Activated CD8-positive, alpha-beta memory T cell treated with anti-CD3 and anti-CD28 coated beads, Interleukin-2, amount 50 U/mL, for 48 hours (primary cell): ENCODE measurements at places on chromosomes 16 and 17.

DNA sequence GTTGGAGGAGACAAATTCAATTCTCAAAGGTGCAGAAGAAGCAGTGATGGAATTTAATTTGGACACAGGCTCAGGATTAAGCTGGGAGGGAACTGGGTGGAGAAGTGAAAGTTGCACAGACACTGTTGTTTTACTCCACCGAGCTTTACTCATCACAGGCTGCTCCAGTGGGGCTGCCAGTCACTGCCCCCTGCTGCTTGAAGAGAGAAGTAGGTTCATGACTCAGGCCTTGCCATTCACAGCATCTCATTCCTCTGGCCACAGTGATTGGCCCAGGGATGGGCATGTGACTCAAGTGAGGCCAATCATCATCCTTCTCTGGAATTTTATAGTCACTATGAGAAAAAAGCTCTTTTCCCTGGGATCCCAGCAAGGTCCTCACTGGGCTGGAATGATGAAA lies 11.8 kb downstream of the GNAO1 start:
- DNase-seq, result peak; percentile 65

DNA sequence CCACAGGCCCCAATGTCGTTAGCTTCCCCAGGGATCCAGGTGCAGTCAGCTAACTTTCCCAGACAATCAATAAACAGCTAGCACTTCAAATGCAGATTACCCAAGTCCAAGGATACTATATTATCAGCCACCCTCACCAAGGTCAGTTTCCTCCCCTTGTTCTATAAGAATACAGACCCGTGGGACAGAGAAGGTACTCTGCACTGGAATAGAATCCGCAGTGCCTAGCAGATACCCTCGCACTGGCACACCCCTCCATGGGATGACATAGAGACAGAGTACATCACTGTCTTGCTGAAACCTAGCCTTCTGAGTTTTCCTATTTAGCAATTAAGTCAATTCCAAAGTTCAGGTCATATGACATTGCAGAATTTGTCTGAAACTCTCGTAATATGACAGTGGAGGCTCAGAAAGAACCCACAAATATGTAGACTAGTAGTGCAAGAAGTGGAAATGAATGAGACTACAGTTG lies 40.0 kb upstream of the ABCA10 start:
- DNase-seq, result no peak

GRCh38 chr16:55257966-55258613 lies 65.9 kb upstream of the IRX6 start:
- DNase-seq, result peak; percentile 81

DNA sequence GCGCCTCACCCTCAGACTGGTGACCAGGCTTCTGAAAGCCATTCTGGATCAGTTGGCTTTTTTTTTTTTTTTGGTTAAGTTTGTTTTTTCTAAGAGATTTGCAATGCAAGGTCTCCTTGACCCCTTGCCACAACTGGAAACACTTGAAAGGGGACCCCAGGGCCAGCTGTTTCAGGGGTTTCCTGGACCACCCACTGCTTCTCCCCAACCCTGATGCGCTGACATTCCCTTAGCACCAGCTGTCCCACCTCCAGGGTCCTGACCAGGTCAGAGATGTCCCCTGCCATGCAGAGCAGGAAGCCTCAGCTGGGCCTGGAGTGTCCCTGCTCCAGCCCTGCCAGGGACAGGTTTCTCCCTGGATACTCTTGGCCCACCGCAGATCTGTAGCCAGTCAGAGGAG lies 8.1 kb upstream of the MRPL58 start:
- DNase-seq, result no peak

DNA sequence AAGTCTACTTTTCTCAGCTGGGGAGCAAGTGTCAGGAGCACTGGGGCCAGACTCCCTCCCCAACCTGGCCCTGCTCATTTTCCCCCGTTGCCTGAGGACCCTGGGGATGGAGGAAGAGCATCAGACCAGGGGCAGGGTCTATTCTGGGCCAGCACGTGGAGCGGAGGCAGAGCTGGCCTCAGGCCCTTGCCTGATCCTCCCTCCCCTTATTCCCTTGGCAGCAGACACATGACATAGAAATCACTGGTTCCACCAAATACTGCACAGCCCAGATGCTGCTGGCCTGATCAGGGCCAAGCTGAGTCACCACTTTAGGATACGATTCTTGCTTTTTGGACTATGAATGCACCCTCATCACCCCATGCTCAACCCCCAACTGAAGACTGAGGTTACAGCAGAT lies 15.8 kb upstream of the AGRP start:
- no peak for DNase-seq

GRCh38 chr17:31696184-31696602 lies 162.9 kb downstream of the COPRS start:
- DNase-seq, result no peak

GRCh38 chr16:4859190-4859899 lies 12.1 kb downstream of the UBN1 start:
- no peak for DNase-seq

GRCh38 chr16:51286272-51286671 lies 135.2 kb upstream of the SALL1 start:
- DNase-seq, result no peak

- peak; percentile 98 for DNase-seq
These were observed at the start of gene TMEM219 for GRCh38 chr16:29961479-29962343. Gene TMEM219, plus strand, starts transcription at chr16:29962079. Its CDS starts 1,065 bp downstream, at chr16:29963144.

DNA sequence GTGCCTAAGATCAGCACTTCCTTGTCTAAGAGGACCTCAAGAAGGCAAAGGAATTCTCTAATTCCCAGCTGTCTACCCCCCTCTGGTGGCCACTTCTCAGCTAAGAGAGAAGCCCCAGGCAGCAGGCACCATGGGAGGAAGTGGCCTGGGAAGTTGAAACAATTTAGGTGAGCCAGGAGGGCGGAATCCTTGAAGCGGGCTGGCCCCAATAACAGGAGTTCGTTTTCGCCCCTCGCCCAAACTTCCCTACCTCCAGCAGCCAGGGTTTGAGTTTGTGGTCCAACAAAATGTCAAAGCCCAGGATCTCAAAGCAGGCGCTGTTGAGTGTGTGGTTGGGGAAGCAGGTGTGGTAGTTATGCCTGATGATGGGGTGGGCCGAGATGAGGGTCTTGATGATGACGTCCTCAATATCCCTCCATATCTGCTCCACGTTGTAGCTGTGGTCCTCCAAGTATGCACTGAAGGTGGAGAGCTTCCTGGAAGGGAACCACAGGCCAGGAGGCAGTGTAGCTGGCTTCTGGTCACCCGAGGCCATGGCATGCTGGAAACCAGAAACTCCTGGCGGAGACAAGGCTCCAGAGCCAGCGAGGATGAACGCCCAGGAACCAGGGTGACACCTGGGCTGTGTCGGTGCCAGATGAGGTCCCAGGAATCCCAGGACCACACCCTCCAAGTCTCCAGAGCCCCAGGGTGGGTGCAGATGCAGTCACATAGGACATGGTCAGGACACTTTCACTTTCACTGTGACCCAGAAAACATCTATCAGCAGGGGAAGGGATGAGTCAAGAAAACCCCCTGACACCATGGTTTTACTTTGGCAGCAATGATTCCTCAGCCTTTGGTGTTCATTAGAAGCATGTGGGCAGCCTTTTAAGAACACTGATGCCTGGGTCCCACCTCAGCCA lies 25.6 kb downstream of the TTLL6 start:
- peak; percentile 55 for DNase-seq

GRCh38 chr16:19751478-19752385 lies 33.7 kb downstream of the IQCK start:
- DNase-seq, result no peak

GRCh38 chr16:48507391-48507790 lies 102.6 kb downstream of the N4BP1 start:
- DNase-seq, result no peak

- DNase-seq, result no peak
These were observed 223.0 kb downstream of the TANC2 start for GRCh38 chr17:63189082-63189481.

DNA sequence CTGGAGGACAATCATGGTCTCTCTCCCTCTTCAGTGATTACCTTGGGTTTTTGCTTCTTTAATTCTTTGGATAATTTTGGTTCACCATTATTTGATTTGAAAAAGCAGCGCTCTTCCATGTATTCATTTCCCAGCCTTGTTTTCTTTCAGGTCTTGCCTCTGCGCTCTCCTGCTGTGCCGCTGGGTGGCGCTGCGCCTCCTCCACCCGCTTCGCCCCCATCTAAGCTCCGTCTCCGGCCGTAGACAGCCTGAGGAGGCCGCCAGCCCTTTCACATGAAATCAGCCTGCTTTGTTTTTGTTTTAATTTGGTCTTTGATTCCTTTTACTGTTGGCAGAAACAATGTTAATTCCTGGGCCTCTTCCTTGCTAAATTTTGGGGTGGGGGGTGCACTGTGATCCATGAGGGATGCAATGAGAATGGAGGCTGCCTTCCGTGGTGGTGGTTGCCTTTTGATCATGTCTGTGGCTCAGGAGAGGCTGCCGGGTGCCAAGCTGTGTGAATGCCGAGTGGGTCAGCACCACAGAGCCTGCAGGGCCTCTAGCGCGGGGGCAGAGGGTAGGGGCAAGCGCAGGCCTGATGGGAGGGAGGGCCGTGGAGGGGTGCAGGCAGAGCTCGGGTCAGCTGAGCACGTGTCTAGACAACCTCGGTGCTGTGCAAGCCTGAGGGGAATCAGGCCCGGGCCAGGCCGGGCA lies 64.1 kb downstream of the PLD6 start:
- peak; percentile 73 for DNase-seq

DNA sequence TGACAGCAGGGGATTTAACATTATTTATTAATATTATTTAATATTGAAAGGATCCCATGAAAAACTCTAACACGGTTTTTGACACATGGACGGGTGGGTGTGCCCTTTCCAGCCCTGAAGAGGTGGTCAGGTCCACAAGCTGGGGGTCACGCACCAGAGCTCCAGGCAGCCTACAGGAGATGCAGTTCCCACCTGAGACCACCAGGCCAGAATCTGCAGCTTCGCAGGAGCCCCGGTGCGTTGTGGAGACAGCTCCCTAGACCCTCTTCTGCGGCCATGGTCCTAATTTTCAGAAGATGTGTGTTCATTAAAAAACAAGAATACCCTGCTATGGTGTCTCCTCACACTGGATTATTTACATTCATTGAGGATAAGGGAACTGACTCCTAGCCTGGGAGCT lies 331.1 kb downstream of the C16orf95 start:
- no peak for DNase-seq

DNA sequence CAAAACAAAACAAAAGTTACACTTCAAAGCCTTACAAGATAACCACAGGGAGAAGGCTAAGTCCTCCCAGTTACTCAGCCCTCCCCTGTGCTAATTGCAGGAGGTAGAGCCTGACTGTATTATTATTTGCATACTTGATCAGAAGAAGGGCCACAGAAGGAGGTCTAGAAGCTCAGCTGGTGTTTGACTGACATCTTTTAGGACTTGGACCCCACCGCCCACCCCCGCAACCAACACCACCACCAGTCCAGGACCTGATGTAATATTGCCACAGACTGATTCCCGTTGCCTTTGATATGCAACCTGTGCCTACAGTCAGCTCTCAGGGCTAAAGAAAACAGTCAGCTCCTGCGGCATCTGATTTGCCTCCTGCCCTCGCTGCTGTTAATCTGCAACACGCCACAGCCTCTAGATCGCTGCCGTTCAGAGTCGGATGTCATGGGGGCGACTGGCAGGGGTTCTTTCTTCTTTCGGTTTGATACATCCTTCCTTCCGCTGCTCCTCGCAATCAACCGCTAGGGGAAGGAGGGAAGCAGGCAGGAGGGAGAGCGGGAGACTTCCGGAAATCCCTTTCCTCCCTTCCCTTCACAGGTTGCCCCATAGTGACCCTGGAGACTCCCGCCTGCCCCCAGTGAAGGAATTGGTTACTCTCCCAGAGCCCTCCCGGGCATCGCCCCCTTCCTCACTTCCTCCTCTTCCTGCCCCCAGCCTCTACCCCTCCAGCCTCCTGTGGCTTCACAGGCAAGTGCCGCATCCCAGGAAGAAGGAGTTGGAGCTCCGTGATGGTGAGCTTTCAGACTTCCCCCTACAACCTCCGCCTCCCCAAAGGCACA lies 90.5 kb upstream of the SOX9 start:
- DNase-seq, result peak; percentile 48

- no peak for DNase-seq
These were observed 62.3 kb downstream of the VPS53 start for GRCh38 chr17:652314-652713.

GRCh38 chr17:7262935-7263800 lies 890 bp upstream of the CLDN7 start:
- no peak for DNase-seq

GRCh38 chr16:59356144-59356543 lies 622.0 kb upstream of the GOT2 start:
- no peak for DNase-seq

- DNase-seq, result no peak
These were observed 4.5 kb downstream of the CRYBA1 start for GRCh38 chr17:29251184-29251583.

DNA sequence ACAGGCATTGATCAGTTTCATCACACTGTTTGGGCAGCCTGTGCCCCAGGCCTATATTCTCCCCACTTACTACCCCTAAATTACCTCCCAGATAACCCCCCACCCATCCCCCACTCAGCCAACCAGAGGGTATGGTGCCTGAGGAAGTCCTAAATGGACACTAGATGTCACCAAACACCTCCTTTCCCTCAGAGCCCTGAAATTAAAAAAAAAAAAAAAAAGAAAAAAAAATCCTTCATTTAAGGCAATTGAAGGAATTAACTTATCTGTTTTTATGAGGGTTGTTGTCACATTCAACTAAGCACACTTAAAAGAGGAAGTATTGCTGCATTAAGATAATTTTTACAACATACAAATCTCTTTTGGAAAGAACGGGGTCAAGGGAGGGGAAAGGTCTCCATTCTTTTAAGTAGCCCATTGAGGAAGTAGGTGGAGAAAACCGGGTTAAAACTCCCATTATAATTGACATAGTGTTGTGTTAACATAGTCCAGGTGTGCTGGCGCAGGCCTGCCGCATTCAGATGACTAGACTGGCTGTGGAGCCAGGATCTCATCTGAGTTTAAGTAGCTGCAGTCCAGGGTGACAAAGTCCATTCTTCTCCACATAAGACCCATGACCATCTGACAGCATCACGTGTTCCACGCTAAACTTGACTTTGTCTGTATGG lies 46.3 kb downstream of the SNX11 start:
- DNase-seq, result no peak

- DNase-seq, result no peak
These were observed 188.6 kb downstream of the NTN1 start for GRCh38 chr17:9209781-9210370.

DNA sequence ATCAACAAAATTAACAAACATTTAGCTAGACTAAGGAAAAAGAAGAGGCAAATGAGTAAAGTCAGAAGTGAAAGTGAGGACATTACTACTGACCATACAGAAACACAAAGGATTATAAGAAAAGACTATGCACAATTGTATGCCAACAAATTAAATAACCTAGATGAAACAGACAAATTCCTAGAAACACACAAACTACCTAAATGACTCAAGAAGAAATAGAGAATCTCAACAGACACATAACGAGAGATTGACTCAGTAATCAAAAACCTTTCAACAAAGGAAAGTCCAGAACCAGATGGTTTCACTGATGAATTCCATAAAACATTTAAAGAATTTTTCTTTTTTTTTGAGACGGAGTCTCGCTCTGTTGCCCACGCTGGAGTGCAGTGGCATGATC lies 35.7 kb upstream of the MYLK3 start:
- no peak for DNase-seq

- DNase-seq, result no peak
These were observed 77.1 kb upstream of the HS3ST3A1 start for GRCh38 chr17:13678841-13679240.

- DNase-seq, result no peak
These were observed 86.3 kb upstream of the TOM1L1 start for GRCh38 chr17:54814371-54814770.
